ENCODE measurements at places on chromosomes 12 and 14.

- DNase-seq, result no peak
These were observed 32.7 kb upstream of the GLIPR1 start for GRCh38 chr12:75447691-75448393.

GRCh38 chr14:104343690-104344640 is 205.6 kb downstream of the KIF26A start:
- no peak for DNase-seq

DNA sequence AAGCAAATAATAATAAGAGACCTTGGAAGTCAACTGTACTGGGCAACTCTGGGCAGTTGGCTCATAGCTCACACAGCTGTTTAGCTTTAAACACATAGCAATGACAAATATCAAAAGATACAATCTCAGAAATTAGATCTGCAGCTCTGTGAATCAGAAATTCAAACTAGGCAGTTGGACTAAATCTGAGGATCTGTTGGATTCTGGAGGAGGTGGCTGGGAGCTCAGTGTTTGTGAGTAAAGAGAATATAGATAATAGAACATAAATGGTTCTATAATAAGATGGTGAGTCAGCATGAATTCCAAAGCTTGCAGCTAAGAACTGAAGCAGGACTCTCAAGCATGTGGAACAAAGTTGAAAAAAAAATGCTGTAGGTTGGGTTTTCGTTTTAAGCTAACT is 1949.4 kb upstream of the SEL1L start:
- DNase-seq, result no peak

- no peak for DNase-seq
These were observed 14.6 kb downstream of the C14orf132 start for GRCh38 chr14:96053600-96054381.

DNA sequence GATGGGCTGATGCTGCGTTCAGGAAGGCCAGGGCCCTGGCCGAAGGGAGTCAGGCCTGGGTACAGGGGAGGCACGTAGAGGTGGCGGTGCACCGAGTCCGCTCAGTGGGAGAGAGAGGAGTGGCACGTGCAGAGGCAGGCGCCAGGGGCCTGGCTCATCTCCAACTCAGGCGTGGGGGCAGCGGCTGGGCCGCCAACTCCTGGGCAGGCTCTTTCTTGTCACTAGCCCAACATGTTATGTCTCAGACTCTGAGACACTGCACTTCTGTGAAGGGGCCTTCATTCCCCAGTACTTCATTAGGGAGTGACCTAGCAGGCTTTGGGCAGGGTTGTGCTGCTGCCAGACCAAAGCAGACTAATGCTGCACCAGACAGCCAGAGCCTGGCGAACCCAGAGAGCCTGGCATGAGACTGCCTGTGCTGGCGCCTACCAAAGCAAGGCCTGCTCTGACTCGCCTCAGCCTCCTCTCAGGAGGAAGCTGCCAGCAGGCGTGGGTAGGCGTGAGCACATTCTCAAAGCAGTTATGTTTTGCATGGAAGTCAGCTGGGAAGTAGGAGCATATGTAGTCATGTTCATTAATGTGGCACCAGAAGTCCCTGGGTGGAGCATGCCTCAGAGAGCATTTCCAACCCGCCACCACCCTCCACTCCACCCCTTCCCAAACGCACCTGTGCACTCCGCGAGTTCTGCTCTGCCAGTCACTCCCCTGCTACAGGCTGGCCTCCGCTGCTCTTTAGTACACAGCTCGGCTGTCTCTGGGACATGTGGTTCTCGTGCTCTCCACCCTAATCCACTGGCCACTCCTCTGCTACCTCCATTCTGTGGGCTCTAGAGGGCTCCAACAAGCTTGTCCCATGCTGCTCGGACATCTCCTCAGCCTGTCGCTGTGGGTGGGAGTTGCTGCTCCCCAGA is 9.7 kb downstream of the CKB start:
- DNase-seq, result no peak

- no peak for DNase-seq
These were observed 94.1 kb downstream of the FSCB start for GRCh38 chr14:44412858-44413569.

- DNase-seq, result no peak
These were observed 219.7 kb upstream of the SFSWAP start for GRCh38 chr12:131491155-131491554.

DNA sequence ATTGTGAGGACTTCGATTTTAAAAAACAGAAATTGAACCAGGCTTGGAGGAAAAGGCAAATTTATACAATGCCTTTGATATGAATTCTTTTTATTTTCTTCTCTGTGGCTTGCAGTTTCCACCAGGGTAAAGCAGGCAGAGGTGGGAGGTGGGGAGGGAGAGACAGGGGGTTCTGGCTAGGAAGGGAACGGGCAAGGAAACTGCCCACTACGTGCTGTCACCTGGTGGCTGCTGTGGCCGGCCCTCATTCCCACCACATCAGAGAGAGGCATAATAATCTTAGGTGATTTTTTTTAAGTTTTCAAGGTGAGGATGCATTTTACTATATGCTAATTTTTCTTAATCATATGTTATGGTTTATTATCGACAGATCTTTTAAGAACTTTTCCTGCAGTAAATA is 145.8 kb downstream of the CACNA1C start:
- no peak for DNase-seq

- no peak for DNase-seq
These were observed 19.7 kb downstream of the PLEKHG3 start for GRCh38 chr14:64723691-64724577.

- DNase-seq, result no peak
These were observed 25.0 kb downstream of the GALNT8 start for GRCh38 chr12:4745249-4745648.

- DNase-seq, result no peak
These were observed 38.6 kb downstream of the MGST1 start for GRCh38 chr12:16385782-16386646.

GRCh38 chr12:124207049-124207448 is 87.8 kb upstream of the RFLNA start:
- DNase-seq, result no peak

- DNase-seq, result no peak
These were observed 182.7 kb upstream of the EEA1 start for GRCh38 chr12:93111773-93112172.

- DNase-seq, result no peak
These were observed 23.1 kb downstream of the KCNK10 start for GRCh38 chr14:88299865-88300530.

DNA sequence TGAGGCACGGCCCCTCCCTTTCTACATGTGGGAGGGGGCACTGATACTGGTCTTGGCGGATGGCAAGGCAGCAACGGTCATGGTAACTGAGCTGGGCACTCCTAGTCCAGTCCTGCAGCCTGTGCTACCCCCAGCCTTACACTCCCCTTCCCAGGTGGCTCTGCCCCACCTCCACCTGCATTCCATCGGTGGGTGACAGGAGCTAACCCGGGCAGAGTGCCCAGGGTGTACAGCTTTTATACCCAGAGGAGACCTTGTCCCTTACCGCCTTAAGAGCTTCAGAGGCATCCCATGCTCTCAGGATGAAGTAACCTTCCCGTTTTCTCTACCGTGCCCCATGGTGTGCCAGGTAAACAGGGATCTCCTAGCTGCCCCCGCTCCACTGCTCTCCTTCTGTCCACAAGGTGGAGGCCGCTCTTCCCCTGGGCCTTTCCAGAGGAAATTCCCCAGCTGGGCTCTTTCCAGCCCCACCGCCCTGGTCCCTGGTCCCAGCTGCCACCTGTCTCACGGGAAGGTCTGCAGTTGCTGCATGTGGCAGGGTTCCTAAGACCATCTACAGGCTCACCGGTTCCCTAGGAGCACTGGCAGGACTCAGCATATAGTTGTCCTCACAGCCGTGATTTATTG is 20.5 kb downstream of the BRI3BP start:
- no peak for DNase-seq

DNA sequence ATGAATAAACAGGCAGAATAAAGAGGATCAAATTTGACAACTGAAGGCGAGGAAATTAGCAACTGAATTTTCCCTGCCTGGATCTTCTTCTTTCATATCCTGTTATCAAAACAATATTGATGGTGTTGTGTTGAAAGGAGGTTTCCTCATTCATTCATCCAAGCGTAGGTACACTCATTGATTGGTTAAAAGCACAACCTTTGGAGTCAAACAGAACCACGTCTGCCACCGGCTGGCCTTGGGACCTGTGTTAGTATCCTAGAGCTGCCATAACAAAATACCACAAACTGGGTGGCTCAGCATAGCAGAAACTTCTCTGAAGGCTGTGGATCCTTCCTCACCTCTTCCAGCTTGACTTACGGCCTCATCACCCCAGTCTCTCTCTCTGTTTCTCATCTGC is 268.6 kb upstream of the PWP1 start:
- no peak for DNase-seq

DNA sequence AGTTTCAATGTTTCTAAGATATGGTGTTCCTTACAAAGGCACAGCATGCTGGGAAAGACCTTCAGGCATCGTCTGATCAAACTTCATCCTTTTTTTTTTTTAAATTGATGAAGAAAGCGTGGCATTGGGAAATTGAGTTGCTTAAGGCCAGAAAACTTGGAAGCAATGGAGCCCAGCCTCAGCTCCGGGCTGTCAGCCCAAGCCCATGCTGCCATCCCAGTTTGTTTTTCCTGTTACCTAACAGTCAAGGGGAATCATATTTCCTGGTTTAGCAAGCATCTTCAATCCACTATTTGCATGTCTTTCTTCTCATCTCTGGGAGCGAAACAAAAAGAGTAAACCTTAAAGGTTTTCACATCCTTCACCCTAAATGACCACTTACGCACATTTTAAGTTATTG is 200.2 kb downstream of the CHST11 start:
- DNase-seq, result no peak

DNA sequence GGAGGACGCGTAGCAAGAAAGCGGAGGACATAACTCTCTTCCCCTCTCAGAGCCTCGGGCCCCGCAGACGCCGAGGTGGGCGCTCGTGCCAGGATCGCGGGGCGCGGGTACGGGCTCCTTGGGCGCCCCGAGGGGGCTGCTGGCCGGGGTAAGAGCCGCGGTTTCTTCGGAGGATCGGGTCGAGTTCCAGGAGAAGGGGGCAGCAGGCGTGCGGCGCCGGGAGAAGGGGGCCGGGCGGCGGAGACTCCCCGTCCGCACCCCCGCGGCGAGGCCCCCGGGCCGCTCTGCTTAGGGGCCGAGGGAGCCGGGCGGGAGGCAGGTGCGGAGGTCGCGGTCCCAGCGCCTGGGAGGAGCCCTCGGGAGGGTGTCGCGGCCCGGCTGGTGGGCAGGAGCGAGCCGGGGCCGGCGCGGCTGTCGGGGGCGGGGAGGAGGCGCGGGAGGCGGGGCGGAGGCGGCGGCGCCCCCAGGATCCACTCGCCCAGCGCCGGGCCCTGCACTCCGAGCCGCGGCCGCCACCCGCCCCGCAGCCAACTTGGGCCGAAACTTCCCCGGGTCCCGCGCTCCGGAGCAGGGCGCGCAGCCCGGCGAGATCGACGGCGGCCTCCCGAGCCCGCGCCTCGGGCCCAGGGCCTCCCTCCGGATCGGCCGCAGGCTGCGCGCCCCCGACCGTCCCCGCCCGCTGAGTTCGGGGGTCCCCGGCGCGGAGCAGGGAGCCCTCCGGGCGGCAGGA is 64.4 kb downstream of the FBXL14 start:
- no peak for DNase-seq

DNA sequence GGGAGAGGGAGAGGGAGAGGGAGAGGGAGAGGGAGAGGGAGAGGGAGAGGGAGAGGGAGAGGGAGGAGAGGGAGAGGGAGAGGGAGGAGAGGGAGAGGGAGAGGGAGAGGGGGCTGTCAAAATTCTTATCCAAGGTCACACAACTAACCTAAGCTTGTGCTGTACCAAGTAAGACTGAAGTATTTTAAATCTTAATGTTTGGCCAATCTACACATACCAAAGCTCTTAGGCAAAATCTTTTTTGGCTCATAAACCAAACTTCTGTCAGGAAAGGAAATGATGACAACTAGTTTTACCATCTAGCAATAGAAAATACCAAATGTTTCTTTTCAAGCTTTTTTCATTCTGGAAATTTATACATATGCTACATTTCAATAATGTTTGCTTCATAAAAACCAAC is 33.8 kb downstream of the CCDC38 start:
- DNase-seq, result no peak

DNA sequence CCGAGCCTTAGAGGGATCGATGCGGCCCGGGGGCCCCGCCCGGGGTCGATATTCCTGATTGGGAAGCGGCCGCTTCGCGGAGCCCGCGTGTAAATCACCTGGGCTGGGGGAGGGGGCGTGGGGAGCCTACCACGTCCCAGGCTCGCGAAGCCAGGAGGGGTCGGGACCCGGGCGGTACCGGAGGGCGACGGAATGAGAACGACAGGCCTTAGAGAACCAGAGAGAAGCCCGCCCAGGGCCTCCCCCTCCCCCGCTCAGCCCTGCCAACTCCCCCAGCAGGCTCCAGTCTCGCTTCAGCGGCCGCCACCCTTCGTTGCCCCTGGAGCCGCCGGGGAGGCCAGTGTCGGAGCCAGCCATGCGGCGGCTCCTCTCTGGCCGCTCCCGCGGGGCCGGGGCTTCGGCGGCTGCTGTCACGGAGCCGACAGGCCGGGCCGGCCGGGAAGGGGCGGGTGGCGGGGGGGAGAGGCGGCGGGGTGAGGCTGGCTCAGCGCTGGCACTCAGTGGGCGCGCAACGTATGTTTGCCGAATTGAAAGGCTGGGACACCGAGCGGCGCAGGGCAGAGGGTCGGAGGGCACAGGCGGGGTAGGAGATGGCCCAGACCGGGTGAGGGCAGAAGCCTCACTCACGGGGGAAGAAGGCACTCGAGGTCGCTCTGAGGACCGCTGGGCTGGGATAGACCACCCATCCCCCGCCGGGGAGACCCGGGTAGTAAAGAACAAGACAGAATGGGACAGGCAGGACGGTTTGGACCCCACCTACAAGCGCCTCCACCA is 1.4 kb upstream of the DNAJC22 start:
- no peak for DNase-seq

- no peak for DNase-seq
These were observed 94.0 kb upstream of the SLC38A4 start for GRCh38 chr12:46919666-46920400.

DNA sequence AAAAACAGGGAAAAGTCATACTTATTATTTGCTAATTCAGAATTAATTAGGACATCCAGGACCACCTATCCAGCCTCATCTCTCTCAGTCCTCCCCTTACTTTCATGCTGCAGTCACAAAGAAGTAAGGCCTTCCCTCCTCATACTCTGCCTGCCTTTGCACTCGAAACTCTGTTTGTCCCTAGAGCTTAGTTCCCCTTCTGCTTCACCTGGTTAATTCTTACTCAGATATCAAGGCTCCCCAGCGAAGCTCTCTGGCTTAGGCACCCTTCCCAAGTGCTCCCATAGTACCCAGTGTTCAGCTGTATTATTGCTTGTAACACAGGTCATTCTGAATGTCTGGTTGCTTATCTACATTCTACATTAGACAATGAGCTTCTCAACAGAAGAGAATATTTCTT is 81.3 kb downstream of the ERGIC2 start:
- DNase-seq, result no peak

- DNase-seq, result no peak
These were observed 401.4 kb downstream of the RPL10L start for GRCh38 chr14:46250113-46250703.

DNA sequence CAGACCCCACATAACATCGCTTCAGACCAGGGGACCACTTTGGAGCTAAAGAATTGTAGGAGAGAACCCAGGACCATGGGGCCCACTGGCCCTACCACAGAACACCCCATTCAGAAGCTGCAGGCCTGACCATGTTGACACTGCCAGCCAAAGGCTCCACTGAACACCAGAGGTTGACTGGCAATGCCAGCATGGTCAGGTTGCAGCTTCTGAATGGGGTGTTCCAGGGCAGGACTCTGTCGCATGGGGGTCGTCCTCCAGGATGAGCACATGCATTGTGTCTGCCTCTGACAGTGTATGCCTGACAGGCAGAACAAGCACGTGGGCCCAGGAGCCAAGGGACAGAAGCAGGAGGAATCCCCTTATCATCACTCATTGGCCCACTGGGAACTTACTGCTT is 34.1 kb downstream of the DIO3 start:
- DNase-seq, result no peak

- no peak for DNase-seq
These were observed 48.9 kb upstream of the AMN start for GRCh38 chr14:102873546-102874061.

All from stimulated activated CD4-positive, alpha-beta T cell treated with anti-CD3 and anti-CD28 coated beads, Interleukin-15, amount 100 ng/mL, for 1 hour (primary cell).